ENCODE measurements at places on chromosomes 2 and 18. TPM values are rescaled to one million over a fixed set of nuclear protein-coding genes. Genes with fewer than 3 reads are reported as not detected.

DNA sequence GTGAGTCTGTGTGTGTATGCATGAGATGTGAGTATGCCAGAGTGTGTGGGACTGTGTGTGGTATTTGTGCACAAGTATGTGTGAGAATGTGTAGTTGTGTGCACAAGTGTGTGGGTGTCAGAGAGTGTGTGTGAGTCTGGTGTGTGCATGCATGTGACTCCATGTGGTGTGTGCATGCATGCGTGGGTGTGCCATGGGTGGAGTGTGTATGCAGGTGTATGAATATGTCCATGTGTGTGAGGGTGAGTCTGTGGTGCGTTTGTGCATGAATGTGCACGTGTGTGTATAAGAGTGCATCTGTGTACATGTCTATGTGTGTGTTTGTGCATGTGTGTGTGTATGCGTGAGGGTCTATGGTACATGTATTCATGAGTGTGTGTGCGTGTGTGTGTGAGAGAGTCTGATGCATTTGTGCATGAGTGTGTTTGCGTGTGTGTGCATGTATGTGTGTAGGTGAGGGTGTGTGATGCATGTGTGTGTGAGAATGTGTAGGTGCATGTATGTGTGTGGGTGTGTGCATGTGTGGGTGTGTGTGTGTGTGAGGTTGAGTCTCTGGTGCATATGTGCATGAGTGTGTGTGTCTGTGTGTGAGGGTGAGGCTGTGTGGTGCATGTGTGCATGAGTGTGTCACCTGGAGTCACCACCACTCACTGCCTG lies 226.8 kb downstream of the LDLRAD4 start:
- no peak for DNase-seq

- no peak for DNase-seq
These were observed 164.3 kb downstream of the TRABD2A start for GRCh38 chr2:84716564-84716963.

- peak; percentile 38 for DNase-seq
These were observed 26.3 kb downstream of the CAB39 start for GRCh38 chr2:230738924-230739323.

GRCh38 chr2:112134120-112134519 lies 4.1 kb upstream of the FBLN7 start:
- DNase-seq, result no peak

DNA sequence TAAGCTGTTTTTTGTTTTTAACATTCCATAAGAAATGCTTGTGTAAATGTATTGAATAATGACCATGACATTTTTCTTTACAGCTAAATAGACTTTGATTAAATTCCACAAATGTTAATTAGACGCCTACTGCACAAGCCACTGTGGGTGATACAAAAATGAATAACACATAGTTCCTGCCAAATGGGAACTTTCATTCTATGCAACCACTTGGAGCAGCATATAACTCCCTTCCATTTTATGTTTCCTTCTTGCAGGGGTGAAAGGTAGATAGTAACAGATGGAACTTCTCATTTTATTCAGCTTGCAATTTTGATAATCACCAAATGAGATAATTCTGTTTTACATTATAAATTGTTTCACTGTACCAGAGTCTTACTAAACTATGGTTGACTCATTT lies 70.0 kb upstream of the THUMPD2 start:
- DNase-seq, result no peak

GRCh38 chr2:10431797-10432196 lies 16.3 kb downstream of the ODC1 start:
- DNase-seq, result no peak

DNA sequence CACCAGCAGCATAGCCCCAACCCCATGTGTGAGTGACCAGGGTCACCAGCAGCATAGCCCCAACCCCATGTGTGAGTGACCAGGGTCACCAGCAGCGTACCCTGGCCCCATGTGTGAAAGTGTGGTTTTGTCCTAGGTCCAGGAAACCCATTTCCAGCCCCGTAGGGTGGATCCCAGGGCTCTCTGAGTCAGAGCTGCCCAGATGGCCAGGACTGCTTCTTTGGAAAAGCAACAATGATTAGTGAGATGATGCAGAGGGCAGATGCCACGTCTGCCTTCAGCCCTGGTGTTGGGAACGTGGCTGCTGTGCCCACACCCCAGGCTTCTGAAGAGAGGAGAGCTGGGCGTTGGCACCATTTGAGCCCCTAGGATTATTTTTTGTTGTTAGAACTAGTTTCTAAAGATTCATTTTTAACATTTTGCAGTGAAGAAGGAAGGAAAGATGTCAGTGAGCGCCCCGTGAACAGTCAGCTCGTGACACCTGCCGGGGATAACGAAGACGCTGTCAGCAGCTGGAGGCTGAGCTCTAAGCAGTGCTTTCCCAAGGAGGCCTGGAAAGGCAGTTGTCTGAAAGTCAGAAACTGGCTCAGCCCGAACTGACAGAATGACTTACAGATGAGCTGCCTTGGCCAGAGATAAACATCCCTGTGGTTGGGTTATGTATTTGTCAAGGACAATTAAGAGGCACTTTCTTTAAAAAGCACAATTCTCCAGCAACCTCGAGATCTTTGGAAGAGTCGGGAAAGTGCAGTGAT lies 32.1 kb upstream of the KCNG2 start:
- no peak for DNase-seq

- no peak for DNase-seq
These were observed 155.8 kb downstream of the SH3RF3 start for GRCh38 chr2:109284826-109285225.

- DNase-seq, result no peak
These were observed 246.2 kb downstream of the NEDD4L start for GRCh38 chr18:58290116-58290695.

DNA sequence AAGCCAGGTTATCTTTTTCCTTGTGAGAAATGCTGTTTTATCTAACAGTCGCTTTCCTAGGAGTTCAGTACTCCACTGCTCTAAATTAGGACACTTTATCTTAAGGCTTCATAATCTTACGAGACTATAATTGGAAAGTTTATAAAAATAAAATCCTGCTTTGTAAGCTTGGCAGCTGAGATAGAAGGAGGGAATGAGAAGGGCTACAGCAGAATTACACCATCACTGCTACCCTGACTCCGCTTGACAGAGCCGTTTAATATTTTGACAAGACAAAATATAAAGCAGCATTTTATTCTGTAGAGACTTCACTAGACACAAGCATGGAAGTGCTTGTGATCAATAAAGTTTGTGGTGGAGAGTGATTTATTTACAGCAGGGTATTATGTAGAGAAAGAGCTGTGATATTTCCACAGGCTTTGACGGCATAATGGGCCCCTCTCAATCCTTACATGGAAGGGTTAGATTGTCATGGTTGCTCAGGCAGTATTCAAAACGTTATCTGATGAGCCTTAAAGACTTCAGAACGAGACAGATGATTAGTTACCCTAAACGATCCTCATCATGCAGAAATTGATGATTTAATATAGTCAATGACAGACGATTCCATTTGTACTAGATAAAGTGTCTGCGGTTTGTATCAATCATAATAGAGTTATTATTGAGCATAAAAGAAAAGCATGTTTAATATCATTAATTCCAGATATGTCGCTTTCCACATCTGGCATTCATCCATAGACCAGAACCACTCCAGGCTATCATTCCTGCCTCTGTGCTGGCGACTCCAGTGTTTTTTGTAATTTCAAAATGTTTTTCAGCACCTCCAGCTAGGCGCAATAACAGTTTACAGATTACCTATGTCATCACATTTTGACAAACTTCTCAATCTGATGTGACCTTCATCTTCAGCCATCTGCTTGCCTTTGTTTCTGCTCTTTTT lies 242.2 kb downstream of the FIGN start:
- no peak for DNase-seq

DNA sequence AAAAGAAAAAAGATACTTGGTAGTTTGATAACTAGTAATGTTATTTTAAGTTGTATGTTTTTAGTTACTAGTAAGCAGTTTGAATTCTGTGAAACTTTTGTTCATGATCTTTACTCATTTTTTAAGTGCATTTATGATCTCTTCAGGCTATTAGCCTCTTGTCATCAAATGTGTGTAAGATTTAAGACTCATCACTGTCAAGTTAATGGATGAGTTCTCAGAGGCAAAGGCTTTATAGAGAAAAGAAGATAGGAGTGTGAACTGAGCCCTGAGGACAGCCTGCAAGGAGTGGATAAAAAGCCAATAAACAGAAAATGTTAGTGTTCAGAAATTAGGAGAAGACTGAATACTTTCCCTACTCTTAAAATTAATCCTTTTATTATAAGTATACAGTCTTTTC lies 13.5 kb downstream of the NDUFV2 start:
- DNase-seq, result no peak

GRCh38 chr2:15984368-15985255 lies 44.3 kb downstream of the MYCN start:
- DNase-seq, result no peak

- DNase-seq, result no peak
These were observed 888.3 kb upstream of the CELF4 start for GRCh38 chr18:38453880-38454279.

DNA sequence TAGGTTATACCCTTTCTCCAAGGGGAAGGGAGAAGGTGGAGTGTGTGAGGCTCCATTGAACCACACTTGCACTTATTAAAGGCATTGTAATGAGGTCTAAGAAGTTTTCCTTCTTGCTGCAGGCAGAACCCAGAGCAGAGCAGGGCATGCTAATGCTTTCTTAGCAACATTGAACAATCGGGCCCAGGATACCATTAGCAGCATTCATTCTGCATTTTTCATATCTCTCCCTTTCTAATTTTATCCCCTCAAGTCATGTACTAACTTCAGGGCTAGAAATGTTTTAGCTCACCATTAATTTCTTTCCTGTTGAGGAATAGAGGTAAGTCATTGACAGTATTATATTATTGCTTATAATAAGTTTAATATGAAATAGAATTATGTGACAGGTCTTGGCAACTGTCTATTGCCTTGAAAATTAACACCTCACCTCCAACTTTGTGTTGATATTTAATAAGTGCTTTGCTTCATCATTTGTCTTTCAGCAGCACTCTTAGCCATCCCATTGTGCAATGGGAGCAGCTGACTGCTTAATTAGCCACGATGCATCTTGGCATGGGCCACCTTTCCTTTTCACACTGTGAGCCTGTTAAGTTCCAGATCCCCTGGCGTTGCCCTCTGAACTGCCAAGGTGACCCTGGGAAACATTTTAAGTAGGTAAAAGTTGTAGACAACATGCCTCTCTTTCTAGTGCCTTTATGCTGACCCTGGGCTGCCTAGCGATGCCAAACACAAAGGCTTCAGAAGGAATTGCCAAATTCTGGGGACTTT lies 300.8 kb upstream of the MEX3C start:
- no peak for DNase-seq

GRCh38 chr2:225889452-225889851 lies 489.9 kb downstream of the NYAP2 start:
- peak; percentile 13 for DNase-seq

GRCh38 chr18:25825979-25826776 lies 264.2 kb downstream of the SS18 start:
- DNase-seq, result no peak

DNA sequence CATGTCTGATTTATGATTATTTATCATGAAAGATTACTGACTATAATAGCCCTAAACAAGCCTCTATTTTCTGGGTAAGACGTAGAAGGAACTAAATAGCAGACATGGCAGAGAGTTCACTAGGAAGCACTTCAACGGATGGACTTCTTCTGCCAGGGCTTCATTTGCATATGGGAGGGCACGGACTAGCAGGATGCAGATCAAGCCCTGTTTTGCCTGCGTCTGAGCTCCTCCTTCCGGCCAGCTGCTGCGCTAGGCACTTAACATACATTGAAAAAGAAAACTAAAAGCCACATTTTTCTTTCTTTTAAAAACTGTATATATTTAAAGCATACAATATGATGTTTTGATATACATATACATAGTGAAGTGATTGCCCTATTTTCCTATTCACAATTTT lies 340.0 kb upstream of the MEX3C start:
- no peak for DNase-seq

DNA sequence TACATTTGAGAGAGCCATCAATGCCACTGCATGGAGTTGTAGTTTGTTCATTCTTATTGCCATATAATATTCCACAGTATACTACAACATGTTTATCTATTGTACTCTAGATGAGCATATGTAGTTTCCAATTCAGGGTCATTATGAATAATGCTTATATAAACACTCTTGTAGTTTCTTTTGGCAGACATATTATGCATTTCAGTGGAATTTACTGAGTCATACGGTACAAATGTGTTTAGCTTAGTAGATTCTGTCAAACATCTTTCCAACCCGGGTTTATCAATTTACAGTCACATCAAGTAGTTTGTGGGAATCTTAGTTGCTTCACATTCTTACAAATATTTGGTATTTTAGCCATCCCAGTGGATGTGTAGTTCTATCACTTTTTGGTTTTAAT lies 161.1 kb downstream of the KCNH7 start:
- DNase-seq, result no peak

DNA sequence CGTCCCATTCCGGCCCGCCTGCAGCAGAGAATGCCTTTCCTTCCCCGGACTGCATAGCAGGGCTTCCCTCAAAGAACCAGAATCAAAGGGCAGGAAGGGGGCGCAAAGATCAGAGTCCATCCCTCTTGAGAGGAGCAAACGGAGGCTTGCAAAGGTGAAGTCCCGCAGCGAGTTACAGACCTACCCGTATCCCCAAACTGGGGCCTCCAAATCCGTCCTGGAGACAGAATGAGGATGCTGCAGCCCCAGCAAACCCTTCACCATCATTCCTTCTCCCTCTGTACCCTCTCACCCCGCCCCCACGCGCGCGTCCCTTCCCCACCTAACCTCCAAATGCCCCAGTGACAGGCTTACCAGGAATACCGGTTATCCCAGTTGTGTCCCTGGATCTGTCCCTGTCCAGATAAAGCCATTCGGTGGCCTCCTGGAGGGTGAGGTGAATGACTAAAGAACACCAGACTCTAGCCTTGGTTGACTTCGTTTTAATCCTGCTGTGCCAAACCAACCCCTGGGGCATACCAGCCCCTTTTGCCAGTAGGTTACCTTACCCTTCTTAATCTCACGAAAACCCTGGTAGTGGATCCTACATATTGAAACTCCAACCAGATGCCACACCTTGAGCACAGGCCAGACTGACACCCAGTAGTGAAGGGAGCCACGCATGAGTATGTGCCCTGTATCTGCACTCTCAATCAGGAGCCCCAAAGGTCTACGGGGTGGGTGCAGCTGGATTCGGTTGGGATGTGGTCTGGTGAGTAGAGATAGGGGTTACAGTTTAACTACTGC lies 961 bp upstream of the SLC40A1 start:
- DNase-seq, result peak; percentile 33

OR6B3 gene
- not detected for total RNA-seq

VAMP5 gene
- 8.4 TPM for total RNA-seq

MYO5B gene
- total RNA-seq, result 28.5 TPM

CNGA3 gene
- total RNA-seq, result not detected

GRB14 gene
- total RNA-seq, result 29.9 TPM

NETO1 gene
- total RNA-seq, result not detected

L3MBTL4 gene
- 3.5 TPM for total RNA-seq

SLC23A3 gene
- total RNA-seq, result 2.9 TPM

HOXD11 gene
- 8.0 TPM for total RNA-seq

SIGLEC15 gene
- total RNA-seq, result not detected

SLC5A7 gene
- 0.17 TPM for total RNA-seq

RGPD3 gene
- total RNA-seq, result 2.4 TPM

Data from prostate gland (tissue), 2 donors.